ENCODE measurements at places on chromosomes 7 and 10. TPM values are rescaled to one million over a fixed set of nuclear protein-coding genes. Genes with fewer than 3 reads are reported as not detected.

GRCh38 chr7:109213081-109213480 is 643.4 kb downstream of the DNAJB9 start:
- H3K36me3 ChIP-seq = no peaks in the 10 kb centered on the region
- H3K4me1 ChIP-seq = no peaks in the 10 kb centered on the region
- H3K4me3 ChIP-seq = no peak overlapping the region

- H3K27me3 ChIP-seq = no peaks in the 10 kb centered on the region
- H3K36me3 ChIP-seq = peaks cover 10% of the 10 kb centered on the region
- no peak overlapping the region for H3K27ac ChIP-seq
Measured at GRCh38 chr10:121921238-121921931, 6.4 kb downstream of the ATE1 start.

NPY4R2 gene
- not detected for total RNA-seq

- no peak for DNase-seq
- no peak overlapping the region for H3K27ac ChIP-seq
- no peaks in the 10 kb centered on the region for H3K4me1 ChIP-seq
- no peak overlapping the region for H3K4me3 ChIP-seq
- no peaks in the 10 kb centered on the region for H3K36me3 ChIP-seq
- peaks cover 39% of the 10 kb centered on the region for H3K27me3 ChIP-seq
Measured at GRCh38 chr10:122019414-122019975, 30.5 kb downstream of the TACC2 start.

DNA sequence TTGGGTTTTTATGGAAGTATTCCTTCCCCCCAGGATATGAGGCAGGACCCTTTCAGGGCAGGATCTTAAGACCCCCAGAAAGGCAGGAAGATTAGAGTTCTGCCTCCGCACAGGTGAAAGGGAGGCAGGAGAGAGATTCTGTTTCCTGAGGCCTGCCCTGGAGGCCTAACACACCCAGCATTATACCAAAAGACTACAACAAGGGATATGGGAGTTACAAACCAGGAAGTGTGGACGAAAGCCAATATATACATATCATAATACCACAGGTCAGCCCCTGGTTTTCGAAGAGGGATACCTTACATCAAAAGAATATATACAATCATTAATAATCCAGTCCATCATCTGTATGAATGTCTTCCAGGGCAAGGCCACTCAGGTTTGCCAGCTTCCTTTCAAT is 14.2 kb downstream of the MINPP1 start:
- peaks cover 29% of the 10 kb centered on the region for H3K36me3 ChIP-seq
- no peak overlapping the region for H3K27ac ChIP-seq
- no peak overlapping the region for H3K4me3 ChIP-seq

DNA sequence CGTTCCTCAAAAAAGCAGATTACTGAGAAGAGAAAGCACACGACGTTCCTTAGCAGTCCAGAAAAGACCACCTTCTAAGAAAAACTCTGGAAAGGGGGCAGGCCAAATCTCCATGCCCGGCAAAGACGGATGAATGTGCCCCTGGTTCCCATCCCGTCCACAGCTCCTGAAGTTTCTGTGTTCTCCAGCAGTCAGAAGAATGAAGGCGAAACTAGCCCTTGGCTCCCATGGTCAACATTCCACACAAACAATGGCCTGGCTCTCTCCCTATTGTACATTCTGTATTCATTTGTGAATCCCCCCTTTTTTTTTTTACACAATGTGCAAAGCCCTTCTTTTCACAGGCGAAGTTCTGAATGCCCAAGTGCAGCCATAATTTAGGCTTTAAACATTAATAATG is 5.3 kb downstream of the CTBP2 start:
- H3K4me1 ChIP-seq = peaks cover 46% of the 10 kb centered on the region
- DNase-seq = peak; percentile 27
- H3K27me3 ChIP-seq = no peaks in the 10 kb centered on the region
- peak overlapping the region; percentile 38 for H3K27ac ChIP-seq
- H3K4me3 ChIP-seq = no peak overlapping the region

AKR1C2 gene
- total RNA-seq = 46.0 TPM

- no peaks in the 10 kb centered on the region for H3K36me3 ChIP-seq
- no peak for DNase-seq
- H3K27me3 ChIP-seq = peaks cover 45% of the 10 kb centered on the region
- no peak overlapping the region for H3K4me3 ChIP-seq
Measured at GRCh38 chr7:1368682-1369571, 90.3 kb downstream of the MICALL2 start.

SLF2 gene
- 43.0 TPM for total RNA-seq

DNA sequence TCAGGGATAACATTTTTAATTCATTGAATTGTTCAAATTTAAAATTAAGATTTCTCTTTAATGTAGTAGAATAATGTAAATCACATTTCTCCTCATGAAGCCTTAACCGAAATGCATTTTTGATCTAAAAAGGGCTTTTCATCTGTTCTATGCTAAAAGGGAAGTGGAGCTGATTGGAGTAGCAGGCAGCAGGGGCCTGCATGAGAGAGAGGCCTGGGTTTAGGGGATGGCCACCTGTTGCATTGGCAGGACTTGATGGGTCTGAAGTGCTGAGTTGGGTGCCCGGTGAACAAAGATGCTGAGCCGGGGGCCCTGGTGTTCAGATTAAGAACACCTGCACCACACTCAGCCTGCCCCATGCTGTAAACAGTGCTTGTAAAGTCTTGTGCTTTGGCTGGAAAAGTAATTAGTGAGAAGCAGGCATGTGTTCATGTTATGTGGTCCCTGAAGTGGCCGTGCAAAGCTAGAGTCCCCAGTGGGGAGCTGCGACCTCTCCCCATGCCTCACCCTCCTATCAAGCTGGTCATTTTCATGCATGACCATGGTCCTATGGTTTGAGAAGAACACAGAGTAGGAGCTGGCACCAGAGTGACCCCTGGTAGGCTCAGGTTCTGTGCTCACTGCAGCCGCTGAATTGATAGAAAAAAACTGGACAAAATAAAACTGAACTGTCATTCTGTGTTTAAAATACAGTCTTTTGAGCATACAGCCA is 124.3 kb downstream of the ADCY1 start:
- no peak for DNase-seq
- H3K36me3 ChIP-seq = no peaks in the 10 kb centered on the region
- H3K27me3 ChIP-seq = peaks cover 22% of the 10 kb centered on the region

GRCh38 chr10:34495938-34496337 is 319.2 kb downstream of the PARD3 start:
- no peak for DNase-seq
- H3K27ac ChIP-seq = no peak overlapping the region
- H3K27me3 ChIP-seq = no peaks in the 10 kb centered on the region
- H3K36me3 ChIP-seq = no peaks in the 10 kb centered on the region
- no peaks in the 10 kb centered on the region for H3K4me1 ChIP-seq

- no peak overlapping the region for H3K27ac ChIP-seq
- peak; percentile 47 for DNase-seq
- no peaks in the 10 kb centered on the region for H3K36me3 ChIP-seq
- H3K4me1 ChIP-seq = no peaks in the 10 kb centered on the region
- H3K4me3 ChIP-seq = no peak overlapping the region
Measured at GRCh38 chr10:131786756-131787605, 113.8 kb upstream of the PPP2R2D start.

- no peaks in the 10 kb centered on the region for H3K36me3 ChIP-seq
- H3K27me3 ChIP-seq = no peaks in the 10 kb centered on the region
- no peak overlapping the region for H3K4me3 ChIP-seq
- no peaks in the 10 kb centered on the region for H3K4me1 ChIP-seq
Measured at GRCh38 chr7:150824379-150825177, 24.0 kb downstream of the TMEM176A start.

GRCh38 chr10:25758041-25758457 is 176.0 kb upstream of the MYO3A start:
- DNase-seq = no peak
- no peak overlapping the region for H3K4me3 ChIP-seq
- no peaks in the 10 kb centered on the region for H3K27me3 ChIP-seq
- no peak overlapping the region for H3K27ac ChIP-seq

DNA sequence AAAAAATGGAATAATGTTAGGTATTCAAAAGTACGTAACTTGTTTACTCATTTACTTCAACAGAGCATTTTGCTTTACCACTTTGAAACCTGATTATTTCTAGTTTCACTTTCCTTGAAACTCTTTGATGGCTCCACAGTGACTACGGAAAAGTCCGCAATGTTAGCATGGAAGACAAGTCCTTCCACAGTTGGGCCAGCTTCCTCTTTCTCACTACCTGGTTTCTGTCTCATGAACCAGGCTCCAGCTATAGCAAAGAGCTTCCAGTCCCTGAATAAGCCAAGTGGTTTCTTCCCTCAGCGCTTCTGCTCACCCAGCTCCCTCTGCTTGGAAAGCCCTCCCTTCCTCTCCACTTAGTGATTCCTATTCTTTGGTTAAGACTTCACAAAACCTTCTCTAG is 44.8 kb upstream of the SLC16A12 start:
- H3K27me3 ChIP-seq = no peaks in the 10 kb centered on the region
- DNase-seq = no peak
- H3K4me1 ChIP-seq = peaks cover 2% of the 10 kb centered on the region
- no peak overlapping the region for H3K27ac ChIP-seq
- H3K36me3 ChIP-seq = no peaks in the 10 kb centered on the region

GRCh38 chr10:127415901-127416581 is 133.1 kb upstream of the NPS start:
- no peak for DNase-seq
- H3K4me3 ChIP-seq = no peak overlapping the region

GRCh38 chr7:113087071-113087998 is 708 bp upstream of the GPR85 start:
- peak; percentile 92 for DNase-seq
- peak overlapping the region; percentile 76 for H3K4me3 ChIP-seq
- no peaks in the 10 kb centered on the region for H3K27me3 ChIP-seq
- peaks cover 13% of the 10 kb centered on the region for H3K4me1 ChIP-seq

DNA sequence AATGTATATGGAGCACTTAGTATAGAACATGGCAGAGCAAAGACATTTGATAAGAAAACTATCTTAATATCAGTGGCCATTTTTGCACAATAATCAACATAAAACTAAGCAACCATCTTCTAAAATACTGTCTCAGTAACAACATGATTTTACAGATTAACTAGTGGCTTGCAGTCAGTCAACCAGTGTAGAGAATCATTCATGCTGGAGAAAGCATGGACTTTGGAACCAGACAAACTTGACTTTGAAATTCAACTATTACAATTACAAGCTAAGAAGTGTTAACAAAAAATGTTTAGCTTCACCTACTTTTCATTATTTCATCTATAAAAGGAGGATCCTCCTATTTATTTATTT is 27.7 kb downstream of the CUBN start:
- no peaks in the 10 kb centered on the region for H3K27me3 ChIP-seq
- H3K36me3 ChIP-seq = no peaks in the 10 kb centered on the region
- H3K4me3 ChIP-seq = no peak overlapping the region
- H3K27ac ChIP-seq = no peak overlapping the region
- DNase-seq = no peak

- H3K27me3 ChIP-seq = no peaks in the 10 kb centered on the region
- H3K4me3 ChIP-seq = no peak overlapping the region
- no peaks in the 10 kb centered on the region for H3K36me3 ChIP-seq
Measured at GRCh38 chr7:116632384-116632783, 39.6 kb upstream of the MET start.

DNA sequence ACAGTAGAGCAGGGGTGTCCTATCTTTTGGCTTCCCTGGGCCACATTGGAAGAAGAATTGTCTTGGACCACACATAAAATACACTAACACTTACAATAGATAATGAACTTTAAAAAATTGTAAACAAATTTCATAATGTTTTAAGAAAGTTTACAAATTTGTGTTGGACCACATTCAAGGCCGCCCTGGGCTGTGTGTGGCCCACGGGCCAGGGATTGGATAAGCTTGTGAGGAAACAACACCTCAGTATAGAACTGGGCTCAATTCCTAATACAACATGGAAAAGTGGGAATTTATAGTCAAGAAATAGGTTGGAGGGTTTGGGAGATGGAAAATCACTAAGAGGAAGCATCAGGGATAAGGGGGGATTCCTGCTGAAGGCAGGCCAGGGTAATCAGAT is 17.7 kb downstream of the ZNF277 start:
- no peak for DNase-seq
- no peaks in the 10 kb centered on the region for H3K27me3 ChIP-seq
- H3K36me3 ChIP-seq = no peaks in the 10 kb centered on the region
- H3K4me3 ChIP-seq = no peak overlapping the region

GIMAP5 gene
- not detected for total RNA-seq

ZNF716 gene
- not detected for total RNA-seq
